ENCODE measurements at places on chromosomes 5 and 9.

DNA sequence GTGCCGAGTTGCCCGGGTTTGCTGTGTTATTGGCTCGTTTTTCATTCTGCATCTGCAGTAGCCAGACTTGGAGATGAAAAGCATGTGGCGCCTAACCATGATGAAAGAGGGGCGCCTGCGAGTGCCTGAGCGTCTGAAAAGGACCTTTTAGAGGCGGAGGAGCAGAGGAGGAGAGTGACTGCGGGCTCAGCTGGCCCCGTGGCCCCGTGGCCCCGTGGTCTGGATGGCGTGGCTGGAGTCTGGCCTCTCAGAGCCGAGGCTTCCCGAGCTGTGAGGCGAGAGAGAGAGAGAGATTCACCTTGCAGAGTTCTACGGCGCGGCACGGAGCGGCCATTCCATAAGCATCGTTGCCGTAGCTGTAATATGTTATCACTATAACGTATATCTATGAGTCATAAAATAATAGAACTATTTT is 55.3 kb upstream of the RNU6ATAC start:
- no peak for DNase-seq

DNA sequence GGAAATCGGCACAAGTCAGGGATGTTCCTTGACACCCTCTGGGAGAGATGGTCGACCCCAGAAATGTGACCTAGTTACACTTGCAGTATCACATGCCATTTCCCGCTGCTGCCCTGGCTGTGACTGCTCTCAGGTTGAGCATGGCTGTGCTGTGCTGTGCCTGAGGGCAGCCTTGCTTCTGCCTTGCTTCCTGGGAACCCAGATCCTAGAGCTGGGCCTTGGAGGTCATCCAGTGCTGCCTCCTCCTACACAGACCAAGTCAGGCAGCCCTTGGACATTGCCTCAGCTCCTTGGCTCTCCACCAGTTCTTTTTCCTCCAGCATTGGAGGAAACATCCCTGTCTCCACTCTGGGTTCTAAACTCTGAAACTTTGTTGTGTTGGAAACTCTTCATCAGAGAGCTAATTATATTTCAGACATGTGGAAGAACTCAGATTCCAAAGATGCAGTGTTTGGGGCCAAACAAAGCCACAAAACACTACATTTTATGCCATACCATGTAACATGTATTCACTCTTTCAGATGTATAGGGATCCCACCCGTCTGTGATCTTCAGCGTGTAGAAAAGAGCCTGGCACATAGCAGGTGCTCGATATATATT is 6.1 kb downstream of the MAMDC2 start:
- DNase-seq, result no peak

- no peak for DNase-seq
These were observed 160.1 kb upstream of the DAP start for GRCh38 chr5:10921160-10921559.

- DNase-seq, result peak; percentile 17
These were observed 3.1 kb downstream of the HMCN2 start for GRCh38 chr9:130268521-130269211.

DNA sequence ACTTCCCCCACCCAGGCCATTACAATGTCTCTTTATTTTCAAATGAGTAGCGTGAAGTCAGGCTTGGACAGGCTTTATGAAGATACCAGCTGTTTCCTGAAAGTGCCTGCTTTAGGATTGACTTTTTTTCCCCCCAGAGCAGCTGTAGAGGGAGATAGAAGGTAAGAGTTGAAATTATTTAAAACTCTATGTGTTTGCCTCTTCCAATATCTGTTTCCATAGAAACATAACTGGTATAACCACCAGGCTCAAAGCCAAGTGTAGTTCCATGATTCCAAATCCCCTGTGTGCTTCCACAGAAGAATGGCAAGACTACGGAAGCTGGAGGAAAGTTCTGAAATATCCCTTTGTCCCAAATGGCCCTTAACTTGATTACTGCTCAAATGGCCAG is 87.4 kb upstream of the TBC1D2 start:
- peak; percentile 70 for DNase-seq

- no peak for DNase-seq
These were observed 202.1 kb downstream of the FBXL7 start for GRCh38 chr5:15702102-15702501.

DNA sequence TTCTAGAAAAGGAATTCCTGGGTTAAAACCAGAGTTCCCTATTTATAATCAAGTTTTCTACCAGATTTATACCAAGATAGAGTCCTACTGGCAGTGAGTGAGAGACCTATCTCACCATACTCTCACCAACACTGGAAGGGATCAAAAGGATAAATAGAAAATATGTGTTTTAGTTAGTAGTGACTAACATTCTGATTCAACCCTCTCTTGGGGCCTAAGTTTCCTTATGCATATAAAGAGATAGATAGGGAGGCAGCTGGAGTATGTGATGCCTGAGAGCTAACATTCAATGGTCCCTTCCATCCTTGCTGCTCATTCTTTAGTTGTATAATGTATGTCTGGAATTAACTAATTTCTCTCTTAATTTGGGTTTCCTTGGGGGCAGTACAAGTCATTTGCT is 32.0 kb downstream of the CKMT2 start:
- DNase-seq, result no peak

DNA sequence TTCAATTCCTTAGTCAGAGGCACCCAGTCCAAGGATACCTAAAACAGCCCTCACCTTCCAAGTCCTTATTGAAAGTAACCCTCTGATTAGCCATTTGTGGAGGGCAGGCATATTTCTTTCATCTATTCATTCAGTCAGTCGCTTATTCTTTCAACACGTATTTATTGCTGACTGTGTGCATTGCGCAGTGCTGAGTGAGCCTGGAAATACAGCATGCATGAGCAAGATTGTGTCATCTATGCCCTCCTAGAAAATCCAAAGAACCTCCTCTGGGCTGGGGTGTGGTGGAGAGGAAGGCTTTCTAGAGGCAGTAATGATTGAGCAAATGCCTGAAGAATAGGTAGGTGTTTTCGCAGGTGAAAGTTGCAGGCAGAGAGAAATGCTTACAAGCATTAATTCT is 8.5 kb upstream of the FEM1C start:
- no peak for DNase-seq

- no peak for DNase-seq
These were observed 6.4 kb upstream of the MSX2 start for GRCh38 chr5:174717826-174718455.

- DNase-seq, result no peak
These were observed 930 bp downstream of the PRLR start for GRCh38 chr5:35229076-35230037.

DNA sequence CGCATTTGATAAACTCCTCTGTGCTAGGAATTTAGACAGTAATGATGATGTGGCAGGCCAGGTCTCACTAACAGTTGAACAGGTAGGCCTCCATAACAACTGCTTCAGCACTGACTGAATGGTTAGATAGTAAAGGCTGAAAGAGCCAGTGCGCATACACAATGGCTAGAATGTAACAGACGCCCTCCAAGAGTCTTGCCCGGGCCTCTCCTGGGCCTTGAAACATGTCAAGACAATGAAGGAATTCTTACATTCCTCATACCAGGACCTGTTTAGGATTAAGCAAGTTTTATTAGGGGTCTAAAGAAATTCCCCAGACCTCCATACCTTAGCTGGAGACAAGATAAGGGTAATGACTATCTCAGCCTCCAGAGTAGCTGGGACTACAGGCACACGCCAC is 6.7 kb upstream of the BICD2 start:
- no peak for DNase-seq

All from dermis blood vessel endothelial cell (primary cell).